NCI-H2081 treated with DMSO at 0.1 percent for 48 hours (cell line): ENCODE measurements at places on chromosomes 11 and 22.

GRCh38 chr22:27086080-27087044, 429.0 kb downstream of the MIAT start:
- DNase-seq = no peak

GRCh38 chr22:50563413-50564160, 868 bp upstream of the SYCE3 start:
- no peak for DNase-seq

- no peak for DNase-seq
Observed at GRCh38 chr11:8760896-8761295, 78.3 kb downstream of the RPL27A start.

DNA sequence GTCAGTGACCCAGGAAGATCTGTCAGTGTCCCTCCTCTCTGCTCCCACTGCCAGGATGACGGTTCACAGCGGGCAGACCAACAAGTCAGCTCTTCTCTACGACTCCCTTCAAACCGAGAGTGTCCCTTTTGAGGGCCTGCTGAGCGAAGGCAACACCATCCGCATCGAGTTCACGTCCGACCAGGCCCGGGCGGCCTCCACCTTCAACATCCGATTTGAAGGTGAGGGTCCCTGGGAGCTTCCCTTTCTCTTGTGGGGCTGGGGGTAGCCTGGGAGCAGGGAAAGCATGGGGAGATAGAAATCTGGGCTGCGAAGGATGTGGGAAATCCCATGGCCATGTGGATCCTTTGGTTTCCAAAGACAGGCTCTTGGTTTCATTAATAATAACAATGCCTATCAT, 118.4 kb upstream of the ASPHD2 start:
- DNase-seq = no peak

DNA sequence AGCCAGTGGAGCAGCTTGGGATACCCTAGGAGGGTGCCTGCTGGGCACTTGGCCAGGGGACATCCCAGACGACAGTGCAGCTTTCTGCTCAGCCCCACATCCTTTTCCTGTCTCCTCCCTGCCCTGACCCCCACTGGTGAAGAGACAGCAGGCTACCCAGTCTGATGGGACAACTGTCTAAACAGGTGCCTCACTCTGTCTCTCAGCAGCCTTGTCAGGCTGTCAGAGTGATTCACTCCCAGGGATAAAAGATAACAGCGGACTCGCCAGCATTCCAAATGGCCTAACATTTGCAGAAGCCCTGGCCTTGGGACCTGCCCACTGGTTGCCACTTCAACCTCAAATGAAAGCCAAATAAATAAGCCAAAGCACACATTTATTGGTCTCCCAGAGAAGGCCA, 318.6 kb upstream of the PLET1 start:
- DNase-seq = no peak

DNA sequence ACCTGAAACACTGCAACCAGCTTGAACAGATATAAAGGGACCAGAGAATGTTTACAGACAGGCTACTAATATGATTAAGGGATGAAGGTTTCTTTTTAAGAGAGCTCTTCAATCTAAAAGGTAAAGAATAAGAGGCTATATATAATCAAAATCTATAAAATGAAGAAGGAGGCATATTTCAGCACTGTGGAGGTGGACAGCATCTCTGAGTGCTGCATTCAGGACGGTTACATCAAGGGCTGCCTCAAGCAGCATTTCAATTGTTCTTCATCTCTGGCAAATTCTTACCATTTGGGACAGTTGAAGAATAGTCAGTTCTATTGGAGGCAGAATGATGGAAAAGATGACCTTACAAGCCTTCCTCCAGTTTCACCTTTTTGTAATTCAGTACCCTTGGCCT, 139.6 kb upstream of the LMO1 start:
- DNase-seq = no peak

DNA sequence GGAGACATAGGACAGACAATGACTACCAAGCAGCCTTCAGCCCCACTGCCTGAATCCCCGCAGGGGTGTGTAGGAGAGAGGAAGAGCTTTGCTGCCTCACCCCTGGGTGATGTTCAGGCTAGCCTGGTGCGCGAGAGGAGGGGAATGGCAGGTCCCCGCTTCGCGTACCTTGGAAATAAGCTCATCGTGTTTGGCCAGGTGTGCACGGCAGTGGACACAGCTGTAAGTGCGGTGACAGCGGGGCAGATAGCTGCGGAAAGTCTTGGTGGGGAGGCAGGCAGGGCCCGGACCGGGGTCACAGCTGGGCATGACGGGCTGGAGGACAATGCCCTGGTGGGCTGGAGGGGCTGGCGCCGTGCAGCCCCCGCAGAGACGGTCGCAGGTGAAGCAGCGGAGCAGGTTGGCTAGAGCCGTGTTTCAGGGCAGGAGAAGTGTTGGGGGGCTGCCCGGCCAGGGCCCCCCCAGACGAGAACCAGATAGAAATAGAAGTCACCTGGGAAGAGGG, 2.9 kb downstream of the YPEL4 start:
- DNase-seq = no peak

GRCh38 chr11:5476186-5476819, 12.2 kb upstream of the OR52D1 start:
- no peak for DNase-seq

GRCh38 chr11:65102142-65103095, 6.4 kb downstream of the VPS51 start:
- no peak for DNase-seq

- no peak for DNase-seq
Observed at GRCh38 chr22:29607426-29607825, 4.0 kb downstream of the NF2 start.

DNA sequence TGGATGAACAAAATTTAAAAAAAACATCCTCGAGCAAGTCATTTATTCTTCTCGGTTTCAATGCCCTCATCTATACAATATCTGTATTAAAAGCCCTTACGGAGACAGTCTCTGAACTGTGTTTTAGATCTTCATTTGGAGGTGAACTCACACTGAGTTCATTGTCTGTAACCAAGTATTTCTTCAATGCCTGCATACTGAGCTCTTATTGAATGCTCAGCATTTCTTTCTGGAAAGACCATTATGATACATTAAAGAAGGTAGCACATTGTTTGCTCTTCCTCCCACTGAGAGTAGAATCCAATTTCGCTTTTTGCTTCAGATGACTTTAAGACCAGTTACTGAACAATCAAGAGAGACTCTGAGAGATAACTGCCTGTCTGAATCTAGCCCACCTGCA, 1.7 kb upstream of the ANO3 start:
- DNase-seq = no peak

- DNase-seq = no peak
Observed at GRCh38 chr11:65778431-65778900, 2.3 kb downstream of the AP5B1 start.

GRCh38 chr11:75024764-75025211, 36.1 kb downstream of the NEU3 start:
- DNase-seq = no peak

- no peak for DNase-seq
Observed at GRCh38 chr11:97621282-97621681, 1231.5 kb downstream of the JRKL start.

DNA sequence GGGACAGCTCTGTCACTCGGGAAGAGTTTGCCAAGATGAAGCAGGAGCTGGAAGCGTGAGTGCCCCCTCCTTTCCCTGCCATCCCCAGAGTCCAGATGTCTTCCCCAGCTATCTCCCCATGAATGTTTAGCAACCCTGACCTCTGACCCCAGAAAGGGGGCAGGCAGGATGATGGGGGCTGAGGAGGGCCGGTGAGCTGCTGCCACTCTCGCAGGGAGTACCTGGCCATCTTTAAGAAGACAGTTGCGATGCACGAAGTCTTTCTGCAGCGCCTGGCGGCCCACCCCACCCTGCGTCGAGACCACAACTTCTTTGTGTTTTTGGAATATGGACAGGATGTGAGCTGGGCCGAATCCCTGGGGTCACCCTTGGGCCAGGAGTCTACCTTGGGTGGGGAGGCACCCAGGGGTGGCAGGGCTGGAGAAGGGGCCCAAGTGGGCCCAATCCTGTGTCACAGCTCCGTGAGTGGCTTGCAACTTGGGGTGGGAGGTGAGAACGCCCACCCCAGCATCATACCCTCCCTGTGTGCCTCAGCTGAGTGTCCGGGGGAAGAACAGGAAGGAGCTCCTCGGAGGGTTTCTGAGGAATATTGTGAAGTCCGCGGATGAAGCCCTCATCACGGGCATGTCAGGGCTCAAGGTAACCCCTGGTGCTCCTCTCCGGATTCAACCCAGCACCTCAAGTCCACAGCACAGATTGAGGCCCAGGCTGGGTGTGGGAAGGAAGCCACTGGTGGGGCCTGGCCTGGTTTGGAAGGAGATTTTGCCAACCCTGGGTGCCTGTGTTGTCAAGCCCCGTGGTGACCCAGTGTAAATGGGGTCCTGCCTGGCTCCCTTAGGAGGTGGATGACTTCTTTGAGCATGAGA, 7.5 kb downstream of the CFL1 start:
- DNase-seq = no peak

DNA sequence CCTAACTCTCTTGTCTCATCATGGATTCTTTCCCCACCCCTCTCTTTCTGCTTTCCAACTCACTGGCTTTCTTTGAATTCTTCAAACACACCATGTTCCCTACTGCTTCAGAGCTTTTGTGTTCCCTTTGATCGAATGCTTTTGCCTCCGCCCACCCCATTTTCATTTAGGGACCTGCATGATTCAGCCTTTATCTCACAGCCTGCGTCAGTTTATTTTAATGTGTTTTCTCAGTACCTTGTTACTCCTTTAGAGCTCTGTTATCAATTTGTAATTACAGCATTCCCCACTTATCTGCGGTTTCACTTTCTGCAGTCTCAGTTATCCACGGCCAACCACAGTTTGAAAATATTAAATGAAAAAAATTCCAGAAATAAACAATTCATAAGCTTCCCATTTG, 451.3 kb downstream of the METTL15 start:
- DNase-seq = no peak
